Anterior cingulate cortex (tissue), 58 donors: ENCODE measurements at places on chromosomes 16 and 17.

- no peak for DNase-seq
These were observed 27.9 kb downstream of the RPRML start for GRCh38 chr17:46950997-46951621.

DNA sequence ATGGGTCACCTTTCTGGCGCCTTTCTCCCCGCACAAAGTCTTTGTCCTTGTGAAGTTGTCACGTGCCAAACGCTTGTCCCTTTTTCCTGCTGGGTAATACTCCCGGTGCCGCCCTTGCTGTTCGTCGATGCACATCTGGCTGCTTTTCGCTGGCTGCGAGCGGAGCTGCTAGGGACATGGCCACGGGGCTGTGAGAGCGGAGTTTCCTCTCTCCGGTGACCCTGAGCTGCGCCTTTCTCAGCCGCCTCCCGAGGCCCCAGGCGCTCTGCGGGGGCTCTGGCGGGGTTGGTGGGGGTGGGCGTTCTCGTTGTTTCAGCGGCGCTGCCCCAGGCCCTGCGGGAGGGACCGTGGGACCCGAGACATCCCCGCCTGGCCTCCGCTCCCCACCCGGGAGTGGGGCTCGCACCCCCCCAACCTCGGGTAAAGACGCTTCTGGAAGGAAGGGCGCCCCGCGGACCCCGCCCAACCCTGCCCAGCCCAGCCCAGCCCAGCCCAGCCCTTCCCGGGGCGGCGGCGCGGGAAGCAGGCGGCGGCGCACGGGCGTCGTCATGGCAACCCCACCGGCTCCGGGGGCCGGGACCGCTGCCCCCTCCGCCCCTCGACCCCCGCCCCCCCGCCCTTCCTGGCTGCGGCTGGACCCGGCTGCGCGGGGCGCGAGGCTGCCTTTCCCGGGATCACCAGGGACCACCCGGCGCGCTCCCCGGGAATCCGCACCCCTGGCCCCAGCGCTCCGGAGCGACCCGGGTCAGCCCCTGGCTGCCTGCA lies 12.3 kb downstream of the CHMP6 start:
- DNase-seq: no peak

GRCh38 chr17:68097161-68097805 lies 61.7 kb downstream of the KPNA2 start:
- no peak for DNase-seq

DNA sequence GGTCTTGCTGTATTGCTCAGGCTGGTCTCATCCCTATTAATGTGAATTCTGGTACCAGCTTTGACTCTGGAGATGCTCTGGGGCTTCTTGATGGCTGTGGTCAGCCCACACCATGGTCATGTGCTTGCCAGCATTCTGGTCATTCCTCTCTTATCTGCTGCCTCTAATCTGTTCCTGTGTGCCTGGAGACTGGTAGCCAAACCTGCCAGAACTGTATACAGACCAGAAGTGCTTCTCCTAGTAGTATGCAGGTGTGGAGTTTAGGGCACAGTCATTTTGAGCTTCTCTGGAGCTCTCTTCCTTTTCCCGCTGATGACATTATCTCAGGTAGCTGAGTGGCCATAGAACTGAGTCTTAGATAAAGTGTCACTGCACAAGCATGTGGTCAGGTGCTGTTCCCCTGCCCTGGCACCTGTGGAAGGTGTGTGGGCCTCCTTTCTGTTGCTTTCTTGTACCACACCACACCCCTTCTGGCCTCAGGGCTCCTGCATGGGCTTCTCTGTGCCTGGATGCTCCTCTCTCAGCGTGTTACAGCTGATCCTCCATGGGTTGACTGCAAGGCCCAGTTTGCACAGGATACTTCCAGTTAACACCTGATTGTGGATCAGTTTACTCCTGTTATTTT lies 162.7 kb downstream of the SPECC1 start:
- DNase-seq: no peak

- no peak for DNase-seq
These were observed 8.9 kb upstream of the CIITA start for GRCh38 chr16:10868104-10868595.

DNA sequence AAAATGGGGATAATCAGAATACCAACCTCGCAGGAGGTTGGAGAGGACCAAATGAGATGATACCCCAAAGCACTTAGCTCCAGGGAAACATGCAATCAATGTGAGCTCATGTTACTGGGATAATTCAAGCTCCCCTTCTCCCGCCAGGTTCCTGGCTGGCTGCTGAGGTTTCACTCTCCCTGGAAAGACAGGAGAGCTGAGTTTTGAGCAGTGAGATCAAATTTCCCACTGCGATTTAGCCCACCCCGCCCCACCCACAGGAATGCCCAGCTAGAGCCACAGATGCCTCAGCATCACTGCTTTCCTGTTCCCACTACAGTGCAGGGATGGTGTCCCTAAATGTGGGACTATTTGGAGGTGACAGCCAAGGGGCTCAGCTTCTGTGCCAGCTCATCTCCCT lies 56.7 kb downstream of the ZNF423 start:
- no peak for DNase-seq

DNA sequence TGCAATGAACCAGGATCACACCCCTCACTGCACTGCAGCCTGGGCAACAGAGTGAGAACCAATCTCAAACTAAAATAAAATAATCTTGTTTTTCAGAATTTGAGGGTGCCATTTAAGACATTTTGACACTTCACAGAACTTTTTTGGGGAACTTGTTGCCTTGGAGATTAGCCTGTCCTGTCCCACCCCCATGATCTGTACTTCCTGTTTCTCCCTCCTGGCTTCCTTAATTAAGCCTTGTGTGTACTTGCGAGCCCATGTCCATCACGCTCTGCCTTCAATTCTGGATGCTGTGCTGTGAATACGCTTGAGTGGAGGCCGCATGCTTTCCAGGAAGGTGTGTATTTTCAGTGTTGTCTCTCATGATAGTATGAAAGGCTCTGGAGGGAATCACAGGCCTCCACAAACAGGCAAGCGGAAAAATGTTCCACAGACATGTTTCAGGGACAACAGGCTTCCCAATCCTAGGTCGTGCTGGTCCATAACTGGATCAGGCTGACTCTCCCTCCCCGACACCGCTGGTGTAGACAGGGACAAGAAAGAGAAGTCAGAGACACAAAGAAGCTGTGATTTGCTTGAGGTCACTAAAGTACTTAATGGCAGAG lies 56.9 kb downstream of the NOS2 start:
- DNase-seq: no peak

DNA sequence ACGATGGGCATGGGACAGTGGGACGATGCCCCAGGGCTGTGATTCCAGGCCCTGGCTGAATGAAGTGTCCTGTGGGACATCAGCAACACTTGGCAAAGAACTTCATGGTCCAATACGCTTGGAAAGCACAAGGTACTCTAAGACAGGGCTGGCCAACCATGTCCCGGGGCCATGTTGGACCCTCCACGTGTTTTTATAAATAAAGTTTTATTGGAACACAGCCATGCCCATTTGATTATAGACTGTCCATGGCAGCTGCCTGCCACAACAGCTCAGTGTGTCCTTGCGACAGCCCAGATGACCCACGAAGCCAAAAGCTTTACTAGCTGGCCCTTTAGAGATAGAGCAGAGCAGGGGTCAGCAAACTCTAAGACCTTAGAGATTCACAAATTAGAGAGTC lies 282.1 kb downstream of the C16orf95 start:
- no peak for DNase-seq

DNA sequence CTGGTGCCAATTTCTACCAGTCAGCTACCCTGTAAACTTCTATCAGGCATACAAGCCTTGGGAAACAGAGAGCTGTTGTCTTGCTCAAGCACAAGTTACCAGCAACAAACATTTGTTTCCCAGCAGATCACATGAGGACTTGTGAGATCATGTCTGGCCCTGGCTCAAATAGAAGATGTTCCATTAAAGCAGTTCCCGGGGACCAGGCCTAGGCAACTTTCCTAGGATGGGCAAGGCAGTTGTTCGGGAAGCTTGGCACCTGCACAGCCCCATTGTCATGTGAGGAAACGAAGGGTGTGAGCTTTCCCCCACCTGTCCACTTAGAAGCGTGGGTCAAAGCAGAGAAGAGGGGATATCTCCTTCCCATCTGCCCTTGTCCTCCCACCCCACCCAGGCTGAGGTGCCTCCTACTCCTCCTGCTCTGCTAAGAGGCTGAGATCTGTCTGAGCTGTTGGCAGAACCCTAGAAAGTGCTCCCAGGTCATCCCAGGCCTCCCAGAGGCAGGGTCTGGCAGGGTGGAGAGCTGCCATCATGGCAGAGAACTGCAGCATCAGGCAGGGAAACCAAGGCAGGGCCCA lies 11.2 kb upstream of the SLC47A2 start:
- DNase-seq: peak; percentile 67

DNA sequence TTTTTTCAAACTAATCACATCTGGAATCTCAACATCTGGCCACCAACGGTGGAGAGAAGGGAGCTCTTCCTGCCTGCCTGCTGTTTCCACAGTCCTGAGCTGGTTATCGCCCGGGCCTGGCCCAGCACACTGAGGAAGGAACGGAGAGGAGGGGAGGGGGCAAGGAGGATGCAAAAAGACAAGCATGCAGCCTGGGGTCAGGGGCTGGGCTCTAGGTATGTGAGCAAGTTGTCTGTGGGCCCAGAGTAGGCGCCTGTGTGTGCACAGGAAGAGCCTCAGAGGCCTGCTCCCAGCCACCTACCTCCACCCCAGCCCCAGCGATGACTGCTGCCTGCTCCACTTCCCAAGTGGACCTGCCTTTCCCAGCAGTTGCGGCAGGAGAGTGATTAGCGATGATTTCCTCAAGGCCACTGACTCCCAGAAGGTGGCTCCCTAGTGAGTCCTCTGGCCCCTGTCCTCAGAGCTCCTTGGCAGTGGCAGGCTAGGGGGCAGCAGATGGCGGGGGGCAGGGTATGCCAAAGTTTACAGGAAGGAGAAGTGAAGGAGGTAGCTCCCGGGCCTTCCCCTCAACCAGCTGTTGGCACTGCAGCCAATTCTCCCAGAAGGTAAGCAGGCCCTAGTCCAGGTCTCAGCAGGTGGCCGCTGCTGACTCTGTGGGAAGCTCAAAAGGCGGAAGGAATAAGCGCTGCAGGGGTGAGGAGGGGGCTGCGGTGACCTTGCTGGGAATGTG lies 27.0 kb upstream of the RASD1 start:
- no peak for DNase-seq

DNA sequence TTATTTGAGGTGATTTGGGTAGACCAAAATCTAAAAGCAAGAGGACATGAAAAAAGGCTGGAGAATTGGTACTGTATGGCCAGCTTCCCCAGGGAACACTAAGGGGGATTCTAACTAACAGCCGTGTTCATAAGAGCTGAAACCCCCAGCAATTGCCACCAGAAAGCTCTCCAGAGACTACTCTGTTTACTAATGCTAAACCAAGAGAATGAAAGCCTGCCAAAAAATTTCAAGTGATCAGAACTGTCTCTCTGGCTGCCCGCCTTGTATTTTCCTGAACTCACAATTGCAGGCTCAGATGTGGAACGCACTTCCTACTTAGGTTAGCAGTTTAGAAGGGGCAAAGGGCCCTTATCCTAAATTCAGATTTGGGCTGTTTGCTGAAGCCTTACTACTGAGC lies 24.1 kb downstream of the MYH10 start:
- no peak for DNase-seq

- DNase-seq: no peak
These were observed 6.2 kb upstream of the ELAC2 start for GRCh38 chr17:13024016-13024415.

- no peak for DNase-seq
These were observed 7.7 kb upstream of the KRTAP17-1 start for GRCh38 chr17:41322903-41323895.

- peak; percentile 22 for DNase-seq
These were observed 9.7 kb downstream of the CFAP20 start for GRCh38 chr16:58119509-58119845.

- no peak for DNase-seq
These were observed 190.9 kb downstream of the LGALS9B start for GRCh38 chr17:20276421-20276820.

GRCh38 chr17:80856863-80857755 lies 134.5 kb upstream of the CHMP6 start:
- no peak for DNase-seq

GRCh38 chr16:10752843-10753523 lies 9.3 kb downstream of the NUBP1 start:
- peak; percentile 46 for DNase-seq

GRCh38 chr16:27402569-27402963 lies 592 bp downstream of the IL21R start:
- no peak for DNase-seq

DNA sequence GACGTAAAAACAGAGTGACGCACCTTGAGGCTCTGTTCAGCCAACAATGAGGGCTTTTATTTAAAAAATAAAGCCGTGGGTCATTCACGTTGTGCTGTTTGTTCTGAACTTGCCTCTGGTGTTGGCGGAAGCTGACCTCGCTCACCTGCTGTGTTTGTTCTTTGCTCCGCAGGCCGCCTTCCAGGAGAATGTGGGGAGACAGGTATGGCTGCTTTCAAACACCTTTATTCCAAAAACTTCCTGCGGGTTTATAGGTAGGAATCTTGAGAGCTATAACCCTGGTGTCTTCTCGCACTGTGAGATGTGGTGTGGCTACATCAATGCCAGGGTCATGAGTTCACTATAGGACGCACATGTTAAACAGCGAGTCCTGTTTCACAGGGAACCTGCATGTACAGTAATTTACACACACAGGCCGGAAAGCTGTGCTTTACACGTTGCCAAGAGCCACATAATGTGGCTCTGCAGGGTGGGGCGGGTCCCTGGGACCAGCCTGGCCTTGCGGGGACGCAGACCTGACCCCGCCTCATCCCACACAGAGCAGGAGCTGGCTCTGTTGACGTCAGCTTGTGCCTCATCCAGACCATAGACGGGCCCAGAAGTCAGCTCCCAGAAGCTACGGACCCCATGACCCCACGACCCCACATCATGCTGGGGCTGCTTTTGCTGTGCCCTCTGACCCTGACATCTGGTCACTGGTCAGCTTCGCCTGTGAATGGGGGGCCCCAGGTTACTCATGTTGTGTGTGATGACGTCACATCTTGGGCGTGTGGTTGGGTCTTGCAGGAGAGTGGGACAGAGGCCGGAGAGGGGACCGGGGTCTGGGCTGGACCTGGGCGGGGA lies 49.9 kb upstream of the ZNF750 start:
- no peak for DNase-seq

GRCh38 chr16:67546761-67547422 lies 15.4 kb upstream of the CTCF start:
- no peak for DNase-seq
